CD4-positive, alpha-beta T cell treated with Interleukin-17A for 1 hour (primary cell): ENCODE measurements at places on chromosomes 5 and 9.

GRCh38 chr9:89218040-89218928, 39.7 kb upstream of the SHC3 start:
- DNase-seq: no peak

DNA sequence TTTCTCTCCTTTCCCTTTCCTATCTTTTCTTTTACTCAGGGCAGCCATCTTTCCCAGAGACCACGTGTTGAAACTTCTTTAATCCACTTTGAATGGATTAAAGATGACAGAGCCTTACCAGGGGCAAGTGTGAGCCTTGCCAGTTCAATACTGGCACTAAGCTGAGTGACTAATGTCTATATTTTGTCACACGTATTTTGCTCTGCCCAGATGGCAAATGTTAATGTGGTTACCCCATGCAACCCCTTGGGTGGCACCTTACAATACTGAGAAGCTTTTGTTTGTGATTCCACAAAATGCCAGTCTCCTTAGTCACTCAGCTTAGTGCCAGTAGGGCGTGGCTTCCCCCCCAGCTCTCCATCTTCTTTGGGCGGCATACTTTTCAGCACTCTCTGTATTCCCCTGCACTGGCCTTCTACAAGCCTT, 24.8 kb downstream of the ANXA1 start:
- peak; percentile 43 for DNase-seq

DNA sequence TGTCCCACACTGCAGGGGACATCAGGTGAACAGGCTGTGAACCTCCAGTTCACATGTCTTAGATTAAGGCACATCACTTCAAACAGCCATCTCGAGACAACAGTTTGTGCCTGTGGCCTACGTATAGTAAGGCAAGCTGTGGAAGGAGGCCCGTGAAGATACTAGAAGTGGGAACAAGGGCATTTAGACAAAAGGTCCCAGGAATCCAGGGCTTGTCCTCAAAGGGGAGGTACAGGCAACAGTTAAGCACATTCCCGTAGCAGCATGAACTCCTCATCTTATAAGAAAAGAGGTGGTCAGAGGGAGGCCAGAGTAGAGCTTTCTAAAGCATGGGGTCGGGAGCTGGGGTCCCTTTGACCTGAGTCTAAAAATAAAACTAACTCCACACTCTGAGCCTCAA, 122.5 kb upstream of the TRPM3 start:
- DNase-seq: no peak

DNA sequence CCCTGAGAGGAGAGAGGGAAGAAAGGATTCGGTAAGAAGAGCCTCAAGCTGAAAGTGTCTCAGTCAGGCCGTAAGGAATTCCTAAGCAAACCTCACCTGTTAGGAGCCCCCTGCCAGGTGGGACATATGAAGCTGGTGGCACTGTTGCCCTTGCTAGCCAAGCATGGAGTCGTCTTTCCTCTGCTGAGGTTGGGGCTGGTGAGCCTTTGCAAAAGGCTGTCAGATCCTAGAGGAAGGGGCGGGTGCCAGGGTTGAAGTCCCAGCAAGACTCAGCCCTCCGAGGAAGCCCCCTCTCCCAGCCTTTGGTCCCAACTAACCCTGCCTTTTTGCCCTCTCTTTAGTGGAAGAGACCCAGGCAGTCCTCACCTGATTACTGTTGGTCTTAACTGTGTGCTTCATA, 5.5 kb upstream of the SMIM32 start:
- no peak for DNase-seq

- peak; percentile 68 for DNase-seq
These were observed 1.1 kb downstream of the POMT1 start for GRCh38 chr9:131503626-131504465.

- peak; percentile 59 for DNase-seq
These were observed 43.7 kb upstream of the ITGA1 start for GRCh38 chr5:52743970-52744369.

GRCh38 chr9:87850391-87850790, 32.3 kb upstream of the SPATA31E1 start:
- DNase-seq: no peak

- DNase-seq: peak; percentile 1
These were observed 456.2 kb downstream of the RASEF start for GRCh38 chr9:82606492-82607382.

- DNase-seq: no peak
These were observed 22.1 kb downstream of the TRMO start for GRCh38 chr9:97900103-97900737.

GRCh38 chr9:136779808-136780207, 11.3 kb upstream of the TMEM141 start:
- DNase-seq: no peak

DNA sequence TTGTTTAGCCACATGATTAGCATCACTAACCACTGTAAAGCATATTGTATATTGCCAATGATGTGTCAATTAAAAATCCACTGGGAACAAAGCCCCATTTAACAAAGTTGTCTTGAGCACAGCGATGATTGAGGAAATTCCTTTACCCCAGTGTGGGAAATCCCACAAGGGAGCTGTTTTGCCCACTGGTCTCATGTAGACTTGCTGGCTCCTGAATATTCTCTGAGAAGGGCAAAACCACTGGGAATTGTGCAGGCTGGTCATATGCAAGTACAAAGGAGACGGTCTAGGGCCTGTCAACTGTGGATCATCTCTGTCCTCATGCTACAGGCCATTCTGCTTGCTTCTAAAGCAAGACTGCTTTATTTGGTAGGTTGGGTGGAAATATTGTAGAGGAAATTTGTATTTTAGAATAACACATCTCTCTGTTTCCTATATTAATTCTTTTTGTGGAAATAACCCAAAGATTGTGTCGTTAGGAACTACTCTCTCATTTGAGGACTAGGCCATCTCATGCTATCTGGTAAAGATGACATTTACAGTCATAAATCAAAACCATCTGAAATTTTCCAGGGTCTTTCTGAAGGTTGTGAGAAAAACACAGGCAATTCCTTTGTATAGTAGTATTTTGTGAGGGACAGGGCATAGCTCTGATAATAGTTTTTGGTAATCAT, 60.2 kb downstream of the PARP8 start:
- DNase-seq: no peak

DNA sequence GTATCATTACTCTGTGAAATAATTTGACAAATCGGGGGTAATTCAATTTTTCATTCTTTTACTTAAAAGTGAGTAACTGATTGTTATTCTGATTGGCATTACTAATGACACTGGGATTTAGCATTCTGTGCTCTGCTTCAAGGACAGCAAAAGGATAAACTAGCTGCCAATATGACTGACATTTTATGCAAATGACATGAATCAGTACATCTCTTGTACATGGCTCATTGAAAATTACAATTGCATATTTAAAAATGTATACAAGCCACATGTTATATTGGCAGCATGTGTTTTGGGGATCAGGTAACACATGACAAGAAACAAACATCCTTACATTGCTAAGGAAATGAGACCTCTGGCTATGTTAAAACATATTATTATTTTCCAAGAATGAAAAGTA, 79.0 kb downstream of the SMC2 start:
- DNase-seq: no peak

DNA sequence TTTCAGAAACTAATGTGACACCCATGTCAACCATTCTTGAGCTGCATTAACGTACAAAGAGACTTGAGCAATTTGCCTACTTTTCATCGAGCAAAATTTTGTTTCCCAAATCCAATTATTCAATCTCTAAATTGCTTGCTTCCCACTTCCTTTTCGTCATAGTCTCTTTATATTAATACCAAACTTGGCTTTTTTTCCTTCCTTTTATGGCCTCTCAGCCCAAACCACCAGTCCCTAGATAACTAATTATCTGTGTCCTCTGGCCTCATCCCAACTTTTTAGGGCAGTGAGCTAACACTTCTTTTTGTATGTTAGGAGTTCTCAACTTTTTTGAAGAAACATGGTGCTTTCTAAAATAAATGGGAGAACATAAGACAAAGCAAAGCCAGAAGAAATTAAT, 155.5 kb upstream of the S1PR3 start:
- no peak for DNase-seq

DNA sequence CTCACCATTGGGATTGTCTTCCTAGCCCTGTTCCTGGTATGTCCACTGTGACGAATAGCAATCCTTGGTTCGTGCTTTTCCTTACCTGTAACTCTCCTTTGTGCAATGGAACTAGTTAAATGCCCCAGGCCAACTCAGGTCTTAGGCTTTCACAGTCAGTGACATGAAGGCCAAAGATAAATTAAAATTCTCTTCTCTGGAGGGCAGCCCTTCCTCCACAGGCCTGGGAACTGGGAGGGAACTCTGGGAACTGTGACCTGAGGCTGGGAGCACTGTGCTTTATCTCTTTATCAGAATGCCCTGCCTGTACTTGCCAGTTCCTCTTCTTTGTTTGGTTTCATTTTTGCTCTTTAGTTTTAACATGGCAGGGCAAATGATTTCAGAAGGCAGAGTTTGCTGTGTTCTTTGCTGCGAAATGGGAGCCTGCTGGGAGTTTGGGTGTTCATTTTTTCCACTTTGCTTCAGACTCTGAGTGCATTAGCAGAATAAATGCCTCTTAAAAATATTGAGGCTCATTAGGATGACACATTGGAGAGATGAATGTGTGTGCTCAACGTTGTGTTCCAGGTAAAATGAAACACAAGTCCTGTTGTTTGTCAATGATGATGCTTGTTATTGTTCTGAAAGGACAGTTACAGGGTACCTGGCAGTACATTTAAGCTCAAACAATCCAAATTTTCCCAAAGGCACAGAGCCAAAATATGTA, 118.1 kb downstream of the NUDT12 start:
- DNase-seq: no peak

DNA sequence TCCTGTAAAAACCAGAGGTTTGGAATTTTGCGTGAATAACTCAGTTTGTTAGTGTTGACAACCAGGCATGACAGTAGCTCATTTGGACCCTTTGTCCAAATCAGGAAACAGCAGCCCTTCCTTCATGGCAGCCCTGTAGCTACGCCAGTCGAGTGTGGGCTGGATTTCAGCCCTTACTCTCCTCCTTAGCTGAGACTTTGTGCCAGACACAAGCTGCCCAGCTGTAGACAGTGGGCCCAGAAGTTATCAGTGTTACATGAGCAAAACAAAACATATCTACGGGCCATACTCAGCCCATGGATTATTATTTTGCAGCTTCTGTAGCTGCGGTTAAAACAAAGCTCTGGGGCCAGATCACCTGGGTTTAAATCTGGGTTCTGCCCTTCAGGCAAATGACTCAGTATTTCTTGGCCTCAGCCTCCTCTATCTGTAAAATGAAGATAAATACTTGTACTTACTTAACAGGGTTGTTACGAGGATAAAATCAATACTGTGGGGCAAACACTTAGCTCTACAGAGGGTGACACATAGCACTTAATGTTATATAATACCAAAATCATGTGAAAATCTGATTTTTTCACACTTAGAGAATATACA, 76.9 kb downstream of the GHR start:
- no peak for DNase-seq

DNA sequence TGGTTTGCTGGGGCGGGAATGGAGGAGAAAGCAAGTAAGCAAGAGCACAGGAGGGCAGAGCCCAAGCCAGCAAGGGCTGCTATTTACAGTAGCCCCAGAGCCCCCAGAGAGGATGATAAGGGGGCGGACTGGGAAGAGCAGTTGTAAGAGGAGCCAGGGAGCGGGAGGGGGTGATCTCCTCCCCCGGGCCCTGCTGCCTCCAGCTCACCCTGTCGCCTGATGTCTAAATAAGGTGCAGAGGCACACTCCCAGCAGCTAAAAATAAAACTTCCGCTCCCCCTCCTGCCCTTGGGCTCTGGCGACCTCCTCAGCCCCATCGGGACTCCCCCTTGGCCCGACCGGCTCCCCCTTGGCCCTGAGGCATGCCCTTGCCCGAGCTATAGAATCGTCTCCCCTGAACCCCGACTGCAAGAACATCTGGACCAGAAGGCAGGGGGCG, 14.4 kb upstream of the CCDC69 start:
- no peak for DNase-seq

- DNase-seq: peak; percentile 5
These were observed 36.7 kb upstream of the KCNIP1 start for GRCh38 chr5:170466988-170467707.

DNA sequence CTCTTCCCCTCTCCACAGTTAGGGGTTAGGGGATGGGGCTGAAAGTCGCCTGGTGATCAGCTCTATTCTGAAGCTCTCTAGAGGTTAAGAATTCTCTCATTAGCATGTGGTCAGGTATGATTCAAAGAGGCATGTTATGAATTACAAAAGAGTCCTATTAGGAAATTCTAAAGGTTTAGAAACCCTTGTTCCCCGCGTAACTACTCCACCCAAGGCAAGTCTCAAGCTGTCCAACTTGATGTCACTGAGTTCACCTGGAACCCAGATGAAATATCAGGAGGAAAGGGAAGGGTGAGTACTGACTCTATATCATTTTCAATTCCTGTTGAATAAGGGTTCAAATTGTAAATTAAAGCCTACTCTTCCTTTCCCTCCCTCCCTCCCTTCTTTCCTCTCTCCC, 18.1 kb upstream of the RNF145 start:
- DNase-seq: no peak

GRCh38 chr5:141709699-141710267, 27.8 kb upstream of the ARAP3 start:
- no peak for DNase-seq

GRCh38 chr9:32454280-32454679, 69.8 kb downstream of the ACO1 start:
- no peak for DNase-seq

GRCh38 chr5:66010476-66010875, 84.1 kb downstream of the ERBIN start:
- peak; percentile 32 for DNase-seq

DNA sequence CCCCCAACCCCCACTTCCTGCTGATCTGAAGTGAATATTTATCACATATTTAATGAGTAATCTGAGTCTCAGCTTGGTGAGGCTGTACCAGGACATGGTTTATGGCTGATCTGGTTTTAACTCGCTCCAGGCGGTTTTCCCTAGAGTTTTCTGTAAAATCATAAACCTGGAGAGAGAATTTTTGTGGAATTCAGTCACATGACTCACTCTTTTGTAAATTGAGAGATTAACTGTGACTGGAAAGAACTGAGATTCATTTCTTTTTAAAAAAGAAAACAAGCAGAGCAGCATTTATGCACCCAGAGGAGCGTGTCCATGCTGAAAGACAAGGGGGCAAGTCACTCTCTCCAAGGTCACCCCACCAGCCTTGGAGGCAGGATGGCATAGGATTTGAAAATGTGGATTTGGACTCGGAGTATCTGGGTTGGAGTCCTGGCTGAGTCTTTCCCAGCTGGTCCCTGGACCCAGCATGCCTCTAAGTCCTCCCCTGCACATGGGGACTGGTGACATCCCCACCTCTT, 81.8 kb downstream of the ZNF618 start:
- no peak for DNase-seq

GRCh38 chr5:3913279-3913678, 317.6 kb downstream of the IRX1 start:
- DNase-seq: no peak

DNA sequence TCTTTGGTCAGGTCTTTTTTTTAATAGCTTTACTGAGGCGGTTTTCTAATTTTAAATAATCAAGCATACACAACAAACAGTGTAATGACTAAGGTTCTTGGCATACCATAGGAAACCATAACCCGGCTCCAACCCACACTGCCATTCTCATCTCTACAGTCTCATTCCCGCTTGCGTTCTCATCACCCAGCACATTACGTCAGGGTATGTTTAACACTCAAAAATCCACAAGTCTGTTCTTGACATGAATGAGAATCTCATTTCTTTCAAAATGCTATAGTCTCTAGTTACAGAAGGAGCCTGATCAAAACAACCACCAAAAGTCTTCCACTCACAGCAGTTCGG, 505 bp downstream of the C5orf34 start:
- DNase-seq: no peak

GRCh38 chr5:157955541-157956172, 96.7 kb upstream of the CLINT1 start:
- no peak for DNase-seq

GRCh38 chr9:7608261-7608660, 191.3 kb downstream of the DMAC1 start:
- no peak for DNase-seq

GRCh38 chr5:147876141-147876540, 2.4 kb upstream of the SCGB3A2 start:
- no peak for DNase-seq
